RPMI8226 (cell line): ENCODE measurements at places on chromosomes 6 and 20.

DNA sequence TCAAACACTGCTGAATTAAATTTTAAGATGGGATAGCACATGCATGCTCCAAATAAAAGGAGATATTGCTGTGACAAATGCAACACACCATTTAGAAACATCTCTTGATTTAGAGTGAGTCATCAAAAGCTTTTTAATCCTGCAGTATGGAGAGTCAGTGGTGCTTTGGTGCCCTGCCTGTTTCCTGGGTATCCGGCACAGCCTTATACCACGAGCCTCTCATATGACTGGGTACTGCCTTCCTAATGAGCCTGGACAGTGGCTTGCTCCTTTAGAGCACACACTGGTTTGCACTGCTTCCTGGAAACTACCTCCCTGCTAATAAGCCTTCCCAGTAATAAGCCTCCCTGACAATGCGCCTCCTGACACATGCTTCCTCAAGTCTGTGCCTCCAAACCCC lies 65.3 kb upstream of the KCNK16 start:
- no peak for DNase-seq

GRCh38 chr20:50343125-50343489 lies 152.5 kb downstream of the CEBPB start:
- no peak for DNase-seq

- DNase-seq = no peak
Measured at GRCh38 chr6:45072016-45072415, 256.1 kb upstream of the RUNX2 start.

GRCh38 chr6:34592208-34592952 lies 36.3 kb upstream of the SPDEF start:
- no peak for DNase-seq

- DNase-seq = no peak
Measured at GRCh38 chr6:106502559-106502958, 126.7 kb downstream of the RTN4IP1 start.

DNA sequence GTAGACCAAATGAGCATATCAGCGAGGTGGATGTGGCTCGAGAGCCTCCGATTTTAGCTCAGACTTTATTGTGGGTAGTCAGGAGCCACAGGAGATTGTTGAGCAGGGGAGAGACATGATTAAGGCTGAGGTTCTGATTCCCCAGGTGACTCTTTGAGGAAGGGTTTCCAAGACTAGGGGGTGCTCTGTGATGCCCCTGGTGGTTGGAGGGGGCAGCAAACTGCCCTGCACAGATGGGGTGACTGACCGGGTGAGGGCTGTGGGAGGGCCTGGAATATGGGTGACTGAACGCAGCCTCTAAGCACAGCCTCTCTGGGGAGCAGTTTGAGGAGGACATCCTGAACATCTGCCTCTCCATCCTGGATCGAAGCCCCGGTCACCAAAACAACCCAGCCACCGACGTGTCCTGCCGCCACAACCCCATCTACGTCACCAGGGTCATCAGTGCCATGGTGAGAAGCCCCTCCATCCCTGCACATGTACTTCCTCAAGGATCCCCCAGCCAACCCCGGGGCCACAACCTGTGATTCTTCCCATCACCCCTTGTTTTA lies 17.0 kb downstream of the TGM6 start:
- no peak for DNase-seq
